NCI-H1930 (cell line): ENCODE measurements at places on chromosomes 7 and 10.

GRCh38 chr7:30091491-30091912 lies 43.3 kb upstream of the MTURN start:
- no peak for DNase-seq

DNA sequence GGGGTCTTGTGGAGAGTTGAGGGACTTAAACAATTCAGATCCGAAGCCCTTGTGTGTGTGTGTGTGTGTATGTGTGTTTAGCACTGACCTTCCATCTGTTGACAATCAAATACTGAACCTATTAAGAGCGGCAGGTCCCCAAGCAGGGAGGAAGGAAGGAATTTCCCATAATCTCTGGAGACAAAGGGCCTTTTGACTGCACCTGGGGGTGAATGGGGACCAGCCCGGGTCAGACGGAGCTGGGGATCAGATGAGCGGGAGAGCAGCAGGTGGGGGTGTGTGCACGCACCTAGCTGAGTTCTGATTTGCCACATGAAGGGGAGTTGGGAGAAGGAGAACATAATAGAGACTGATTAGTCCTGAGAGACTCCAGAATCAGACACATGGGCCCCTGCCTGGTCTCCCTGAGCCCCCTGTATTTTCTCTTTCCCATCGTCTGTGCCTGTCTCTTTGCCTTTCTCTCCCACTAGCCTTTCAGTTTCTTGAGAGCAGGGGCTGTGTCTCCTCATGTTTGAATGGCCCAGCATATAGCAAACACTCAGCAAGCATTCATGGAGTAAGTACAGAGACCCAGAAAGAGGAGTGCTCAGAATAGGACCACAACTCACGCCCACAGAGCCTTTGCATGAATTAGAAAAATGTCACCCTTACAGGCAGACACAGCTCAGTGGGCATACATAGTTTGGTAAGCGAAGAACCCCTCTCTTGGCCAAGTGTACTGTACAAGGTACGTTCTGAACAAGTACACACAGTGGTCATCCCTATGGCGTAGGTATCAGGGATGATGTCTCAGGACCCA lies 288.3 kb upstream of the HABP2 start:
- no peak for DNase-seq

DNA sequence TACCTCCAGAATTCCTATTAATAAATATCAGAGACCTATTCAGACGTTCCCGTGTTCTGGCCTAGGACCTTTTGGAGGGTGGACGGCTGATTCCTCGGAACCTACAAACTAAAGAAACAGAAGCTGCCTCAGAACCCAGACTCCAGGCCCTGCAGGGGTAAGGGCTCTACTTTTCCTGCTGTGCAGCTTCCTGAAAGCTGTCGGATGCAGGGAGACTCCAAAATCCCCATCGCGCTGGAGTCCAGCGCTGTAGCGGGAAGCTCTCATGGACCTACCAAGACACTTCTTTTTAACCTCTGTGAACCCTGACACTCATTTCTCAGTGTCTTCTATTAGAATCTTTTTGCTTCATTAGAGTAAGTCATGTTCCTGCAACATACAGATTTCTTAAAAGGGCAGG lies 244.5 kb upstream of the PITRM1 start:
- no peak for DNase-seq

DNA sequence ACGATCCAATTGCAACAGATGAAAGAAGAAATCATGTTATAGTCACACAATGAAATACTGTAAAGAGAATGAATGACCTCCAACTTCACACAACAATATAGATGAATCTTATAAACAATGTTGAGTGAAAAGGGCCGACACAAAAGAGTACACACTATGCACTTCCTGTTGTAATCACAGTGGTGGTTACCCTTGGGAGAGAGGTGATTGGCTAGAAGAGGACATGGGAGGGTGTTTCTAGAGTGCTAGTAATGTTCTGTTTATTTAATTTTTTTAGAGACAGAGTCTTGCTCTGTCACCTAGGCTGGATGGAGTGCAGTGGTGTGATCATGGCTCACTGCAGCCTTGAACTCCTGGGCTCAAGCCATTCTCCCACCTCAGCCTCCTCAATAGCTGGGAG lies 82.5 kb downstream of the NDUFB2 start:
- no peak for DNase-seq

DNA sequence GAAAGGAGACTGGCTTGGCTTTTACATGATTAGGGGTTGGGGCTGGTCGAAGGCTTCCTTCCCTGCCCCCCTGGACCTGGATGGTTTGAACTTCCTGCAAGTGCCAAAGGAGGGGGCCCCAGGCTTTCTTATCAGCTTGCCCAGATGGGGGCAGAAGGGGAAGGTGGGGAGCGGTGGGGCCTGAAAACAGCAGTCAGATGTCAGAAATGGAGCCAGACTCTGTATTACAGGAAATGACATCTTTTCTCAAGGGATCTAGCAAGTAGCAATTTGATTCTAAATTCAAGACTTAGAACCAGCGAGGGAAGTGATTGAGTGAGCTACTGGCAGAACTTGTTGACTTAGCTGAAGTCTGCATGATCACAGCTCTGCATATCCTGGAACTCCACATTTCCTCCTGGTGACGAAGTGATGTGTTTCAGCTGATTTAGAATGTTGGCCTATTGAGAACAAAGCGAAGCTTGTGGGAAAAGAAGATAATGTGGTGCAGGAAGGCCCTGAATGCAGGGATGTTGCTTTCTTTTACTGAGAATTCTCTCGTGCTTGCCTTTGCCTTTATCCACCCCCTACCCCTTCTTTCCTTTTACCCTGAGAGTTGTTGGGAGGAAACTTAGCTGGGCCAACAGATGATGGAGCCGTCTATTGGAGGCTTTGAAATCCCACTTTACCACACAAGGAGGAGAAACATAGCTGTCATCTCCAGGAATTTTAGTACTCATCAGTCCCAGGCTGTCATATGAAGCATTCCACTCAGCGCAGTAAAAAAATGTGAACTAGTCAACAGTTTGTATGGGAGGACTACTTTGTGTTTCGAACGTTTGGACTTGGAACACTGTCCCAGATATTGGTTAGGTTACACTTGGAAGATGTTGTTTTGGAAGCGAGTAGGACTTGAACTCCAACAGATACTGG lies 43.2 kb downstream of the CCNY start:
- DNase-seq: no peak

GRCh38 chr7:2819161-2819953 lies 24.8 kb downstream of the GNA12 start:
- no peak for DNase-seq

- no peak for DNase-seq
Measured at GRCh38 chr7:42831006-42831717, 80.7 kb downstream of the C7orf25 start.

DNA sequence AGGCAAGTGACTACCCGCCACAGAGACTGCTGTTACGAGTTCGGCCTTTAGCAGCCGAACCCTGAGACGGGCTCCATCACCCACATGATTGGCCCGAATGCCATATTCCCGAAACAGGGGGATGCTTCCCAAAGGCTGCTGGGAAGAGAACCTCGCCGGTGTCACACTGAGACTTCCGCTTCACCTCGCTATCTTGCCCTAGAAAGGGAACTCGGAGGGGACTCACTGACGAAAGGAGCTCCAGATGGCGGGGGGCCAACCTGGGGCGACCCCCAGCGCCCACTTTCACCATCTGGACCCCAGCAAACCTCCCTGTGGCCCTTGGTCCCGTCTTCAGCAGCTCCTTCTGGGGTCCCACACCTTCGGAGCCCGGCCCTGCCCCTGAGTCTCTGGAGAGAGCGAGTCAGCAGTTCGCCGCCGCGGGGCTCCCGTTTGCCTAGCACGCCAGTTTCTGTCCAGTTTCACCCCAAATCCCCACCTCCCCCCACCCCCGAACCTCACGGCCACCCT lies 529 bp downstream of the HPS1 start:
- no peak for DNase-seq

DNA sequence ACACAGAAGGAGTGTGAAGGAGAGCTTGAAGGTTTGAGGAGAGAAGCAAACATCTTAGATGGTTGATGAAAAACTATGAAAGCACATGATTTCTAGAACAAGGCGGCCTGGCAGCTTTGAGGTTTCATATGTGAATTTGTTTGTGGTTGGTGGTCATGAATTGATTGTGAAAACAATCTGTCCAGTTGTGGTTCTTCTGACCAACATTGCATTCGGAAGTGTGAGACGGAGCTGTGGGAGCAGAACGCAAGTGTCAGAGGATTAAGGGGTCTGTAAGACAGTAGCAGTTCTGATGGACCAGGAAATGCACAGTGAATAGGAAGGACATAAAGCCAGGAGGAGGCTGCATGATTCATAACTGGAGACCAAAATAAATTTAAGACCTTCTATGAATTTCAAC lies 594.6 kb downstream of the NXPH1 start:
- no peak for DNase-seq

GRCh38 chr7:2825559-2826227 lies 18.4 kb downstream of the GNA12 start:
- DNase-seq: no peak

DNA sequence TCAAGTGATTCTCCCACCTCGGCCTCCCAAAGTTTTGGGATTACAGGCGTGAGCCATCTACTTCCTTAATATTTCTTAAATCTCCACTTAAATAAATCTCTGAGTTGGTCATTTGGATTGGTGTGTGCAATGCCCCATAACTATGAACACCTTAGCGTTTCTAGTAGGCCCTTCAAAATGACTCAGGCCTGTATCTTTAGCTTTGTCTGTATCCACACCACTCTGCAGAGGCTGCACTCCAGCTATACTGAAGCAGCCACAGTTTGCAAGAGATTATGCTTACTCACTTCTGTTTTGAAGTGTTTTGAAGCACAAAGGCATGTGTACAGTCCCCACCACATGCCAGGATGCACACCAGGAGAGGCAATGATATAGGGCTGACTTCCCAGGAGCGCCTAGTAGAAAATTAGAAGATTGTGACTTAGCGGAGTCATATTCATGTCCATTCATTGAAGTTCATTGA lies 2.4 kb upstream of the ST7 start:
- no peak for DNase-seq

DNA sequence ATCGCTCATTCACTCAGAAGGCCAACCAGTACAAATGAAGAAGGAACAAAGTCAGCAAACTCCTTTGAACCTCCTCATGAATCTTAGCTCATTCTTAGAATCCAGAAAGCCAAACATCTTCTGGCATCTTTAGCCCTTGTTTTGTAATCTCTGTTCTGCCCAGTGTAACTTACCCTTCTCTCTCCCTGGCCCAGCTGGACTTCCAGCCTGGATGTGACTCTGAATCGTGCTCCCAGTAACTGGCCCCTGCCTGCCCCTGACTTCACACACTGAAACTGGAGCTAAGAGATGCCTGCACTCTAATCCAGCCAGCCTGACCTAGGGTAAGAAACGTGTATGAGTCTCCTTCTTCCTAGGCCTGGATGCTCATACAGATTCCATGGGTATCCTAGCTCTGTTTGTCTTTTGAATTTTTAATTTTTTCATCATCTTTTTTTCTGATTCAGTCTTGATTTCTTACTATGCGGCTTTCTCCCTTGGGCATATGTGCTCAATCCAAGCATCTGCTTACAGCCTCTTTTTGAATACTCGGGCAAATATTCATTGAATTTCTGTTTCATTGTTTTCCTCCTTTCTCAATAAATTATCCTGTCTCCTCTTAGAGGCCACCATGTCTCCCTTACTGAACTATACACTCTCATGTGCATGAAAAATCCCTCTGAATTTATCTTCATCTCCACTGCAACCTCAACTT lies 845.6 kb upstream of the AUTS2 start:
- no peak for DNase-seq

- DNase-seq: no peak
Measured at GRCh38 chr10:114403541-114404161, 651 bp downstream of the AFAP1L2 start.

DNA sequence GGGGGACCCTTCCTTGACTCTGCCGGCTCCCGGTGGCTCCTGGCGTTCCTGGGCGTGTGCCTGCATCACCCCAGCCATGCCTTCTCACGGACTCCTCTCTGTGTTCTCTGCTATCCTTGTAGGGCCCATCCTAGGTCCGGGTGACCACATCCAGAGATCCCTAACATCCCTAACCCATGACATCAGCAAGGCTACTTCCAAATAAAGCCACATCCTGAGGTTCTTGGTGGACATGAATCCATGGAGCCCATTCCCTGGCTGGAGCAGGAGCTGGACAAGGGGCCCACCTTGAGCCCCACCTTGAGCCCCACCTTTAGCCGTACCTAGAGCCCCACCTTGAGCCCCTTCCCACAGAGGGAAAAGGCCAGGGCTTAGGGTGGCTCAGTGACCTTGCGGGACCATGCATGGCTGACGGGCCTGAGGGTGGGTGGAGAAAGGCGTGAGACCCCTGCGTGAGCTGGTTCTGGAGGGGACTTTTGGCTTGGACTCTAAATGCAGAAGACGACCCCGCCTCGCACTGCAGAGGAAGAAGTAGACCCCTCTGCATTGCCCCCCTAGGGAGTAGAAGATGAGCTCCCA lies 58.5 kb upstream of the INPP5A start:
- DNase-seq: no peak

GRCh38 chr10:78190051-78190825 lies 156.6 kb downstream of the RPS24 start:
- no peak for DNase-seq

DNA sequence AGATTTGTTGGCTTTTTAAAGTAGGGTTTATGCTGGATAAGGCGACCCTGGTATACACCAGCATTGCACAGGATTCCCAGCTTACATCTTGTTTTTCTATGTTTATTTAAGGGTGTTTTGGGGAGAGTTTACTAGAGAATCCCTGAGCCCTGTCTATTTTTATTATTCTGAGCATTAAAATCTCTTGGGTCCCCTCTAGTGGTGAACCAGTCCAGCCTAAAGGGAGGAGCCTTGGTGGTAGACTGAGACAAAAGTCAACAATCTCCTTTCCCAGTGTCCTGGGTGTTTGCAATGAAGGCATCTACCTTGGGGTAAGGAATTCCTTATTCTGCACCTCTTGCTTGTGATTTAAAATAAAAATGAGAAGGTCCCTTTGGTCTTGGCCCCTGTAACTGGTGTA lies 38.2 kb downstream of the ANTXRL start:
- no peak for DNase-seq

GRCh38 chr7:44416941-44417340 lies 73.5 kb downstream of the NUDCD3 start:
- no peak for DNase-seq

- no peak for DNase-seq
Measured at GRCh38 chr7:79968894-79969293, 165.7 kb upstream of the GNAI1 start.

DNA sequence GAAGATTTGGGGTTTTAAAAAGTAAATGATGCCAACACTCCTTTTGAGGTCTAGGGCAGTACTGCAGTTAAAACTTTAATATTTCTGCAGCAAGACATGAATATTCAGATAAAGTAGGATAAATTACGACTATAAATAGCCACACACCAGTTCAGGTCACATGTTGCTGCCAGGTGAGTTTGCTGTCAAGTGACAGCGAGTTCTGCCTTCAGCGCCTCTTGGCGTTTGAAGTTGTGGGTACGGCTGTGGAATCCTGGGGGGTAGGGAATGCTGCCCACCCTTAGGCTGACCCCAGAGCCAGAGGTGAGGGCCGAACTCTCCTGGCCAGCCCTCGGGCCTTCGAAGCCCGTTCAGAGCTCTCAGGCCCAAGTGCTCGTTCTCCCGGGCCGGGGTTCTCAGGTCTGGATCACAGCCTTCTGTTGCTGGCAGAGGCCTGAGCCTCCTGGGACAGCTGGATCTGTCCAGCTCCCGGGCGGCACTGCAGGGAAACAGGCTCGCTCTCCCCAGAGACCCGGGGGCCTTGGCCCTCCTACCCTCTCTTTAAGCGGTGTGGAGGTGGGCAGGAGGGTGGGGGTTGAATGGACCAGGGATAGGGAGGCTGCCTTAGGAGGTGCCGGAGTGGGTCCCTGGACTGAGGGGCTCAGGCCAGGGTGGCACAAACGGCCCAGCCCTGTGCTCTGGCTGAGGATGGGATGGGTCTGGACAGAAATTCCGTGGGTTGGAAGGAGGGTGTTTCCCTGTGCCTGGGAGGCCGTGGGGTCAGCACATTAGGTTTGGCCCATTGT lies 5.4 kb downstream of the BRI3 start:
- no peak for DNase-seq
